Activated CD8-positive, alpha-beta memory T cell treated with anti-CD3 and anti-CD28 coated beads, Interleukin-2, amount 50 U/mL, for 4 hours (primary cell): ENCODE measurements at places on chromosomes 2 and 18.

GRCh38 chr2:80269806-80270205, 34.7 kb downstream of the LRRTM1 start:
- DNase-seq = no peak

DNA sequence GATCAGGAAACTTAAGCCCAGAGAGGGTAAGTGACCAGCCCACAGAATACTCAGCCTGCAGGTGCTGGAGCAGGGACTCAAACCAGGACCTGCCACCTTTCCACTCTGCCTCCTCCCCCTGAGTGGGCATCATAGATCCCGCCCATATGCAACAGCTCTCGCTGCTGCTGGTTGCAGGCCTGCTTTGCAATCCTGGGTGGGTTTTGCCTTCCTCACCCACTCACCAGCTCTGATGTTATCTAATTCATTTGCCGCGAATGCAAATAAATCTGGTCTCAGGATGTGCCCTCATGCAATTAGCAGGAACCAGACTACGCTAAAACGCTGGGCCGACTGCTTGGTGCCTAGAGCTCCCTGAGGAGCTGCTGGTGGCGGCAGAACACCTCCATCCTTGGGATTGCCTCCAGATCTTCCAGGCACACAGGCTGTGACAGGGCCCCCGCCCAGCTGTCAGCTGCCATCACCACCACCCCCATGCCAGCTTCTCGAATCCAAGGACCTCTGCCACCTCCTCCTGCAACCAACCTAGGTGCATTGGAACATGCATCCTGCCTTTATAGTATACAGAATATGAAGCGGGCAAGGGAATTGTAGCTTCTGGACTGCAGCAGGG, 28.8 kb downstream of the CNGA3 start:
- DNase-seq = no peak

DNA sequence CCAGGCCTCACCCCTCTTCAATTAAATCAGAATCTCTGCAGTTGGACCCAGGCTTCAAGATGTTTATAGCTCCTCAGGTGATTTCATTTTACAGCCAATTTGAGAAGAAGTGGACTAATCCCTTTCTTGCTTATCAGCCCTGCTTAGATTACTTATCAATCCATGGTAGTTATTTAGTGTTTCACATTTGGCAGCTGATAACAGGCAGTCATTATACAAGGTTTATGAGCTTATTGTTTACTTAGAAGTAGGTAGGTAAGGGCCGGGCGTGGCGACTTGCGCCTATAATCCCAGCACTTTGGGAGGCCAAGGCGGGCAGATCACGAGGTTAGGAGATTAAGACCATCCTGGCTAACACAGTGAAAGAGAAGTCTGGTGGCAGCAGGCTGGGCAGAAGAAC, 237.5 kb downstream of the CTNNA2 start:
- DNase-seq = no peak

DNA sequence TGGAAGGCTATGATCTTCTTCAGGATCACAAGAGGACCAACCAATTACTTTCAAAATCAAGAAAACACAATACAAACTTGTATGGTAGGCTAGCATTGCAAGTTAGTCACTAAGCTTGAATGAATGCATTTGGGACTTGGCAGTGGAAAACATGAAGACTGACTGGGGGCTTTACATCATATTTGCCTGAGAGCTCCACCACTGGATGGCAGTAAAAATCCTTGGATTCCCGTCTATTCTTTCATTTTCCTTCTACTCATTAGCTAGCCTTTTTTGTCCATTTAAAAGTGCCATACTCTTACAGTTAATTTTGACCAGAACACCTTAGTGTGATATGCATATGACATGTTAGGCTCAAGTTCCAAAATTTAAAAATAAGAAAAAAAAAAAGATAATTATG, 63.5 kb upstream of the RASGRP3 start:
- DNase-seq = no peak

DNA sequence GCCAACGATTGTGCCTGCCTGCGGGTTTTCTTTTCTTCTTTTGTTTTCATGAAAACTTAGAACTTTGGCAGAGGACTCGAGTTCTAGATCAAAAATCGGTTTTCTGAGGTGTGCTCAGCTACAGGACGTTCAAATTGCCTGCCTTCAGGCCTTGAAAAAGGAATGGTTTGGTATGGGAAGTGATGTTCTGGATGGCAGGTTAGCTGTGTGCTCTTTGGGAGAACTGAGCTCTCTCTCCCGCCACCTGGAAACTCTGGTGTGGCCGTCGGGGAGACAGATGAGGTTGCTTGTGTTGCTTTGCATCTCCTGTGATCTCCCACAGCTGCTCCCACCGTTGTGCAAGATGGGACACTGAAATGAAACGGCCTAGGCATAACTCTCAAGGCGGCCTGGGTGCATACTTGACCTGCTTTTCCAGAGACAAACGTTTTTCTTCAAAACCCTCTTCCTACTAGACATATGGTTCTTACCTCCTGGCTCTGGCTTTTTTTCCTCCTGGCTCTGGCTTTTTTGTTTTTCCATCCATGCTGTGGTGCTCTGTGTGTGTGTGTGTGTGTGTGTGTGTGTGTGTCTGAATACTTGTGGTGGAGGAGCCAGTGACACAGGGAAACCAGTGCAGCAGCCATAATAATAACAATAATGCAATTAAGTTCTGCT, 2.0 kb downstream of the FMNL2 start:
- DNase-seq = no peak

DNA sequence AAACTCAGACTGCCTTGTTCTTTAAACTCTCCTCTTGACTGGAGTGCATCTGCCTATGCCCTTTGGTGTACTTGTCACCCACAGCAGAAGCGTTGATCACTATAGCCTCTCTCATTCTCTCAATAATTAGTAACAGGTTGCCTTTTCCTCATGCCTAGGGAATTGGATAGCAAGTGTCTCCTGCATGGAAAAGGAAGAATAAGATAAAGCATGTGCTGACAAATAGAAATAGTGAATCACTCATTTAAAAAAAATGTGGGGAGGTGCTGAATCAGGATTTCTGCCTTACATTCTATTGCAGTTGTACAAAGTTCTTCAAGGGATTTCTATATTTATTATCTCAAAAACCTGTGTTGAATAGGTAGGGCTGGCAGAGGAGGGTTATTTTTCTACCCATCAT, 323.0 kb downstream of the TXNL1 start:
- no peak for DNase-seq

DNA sequence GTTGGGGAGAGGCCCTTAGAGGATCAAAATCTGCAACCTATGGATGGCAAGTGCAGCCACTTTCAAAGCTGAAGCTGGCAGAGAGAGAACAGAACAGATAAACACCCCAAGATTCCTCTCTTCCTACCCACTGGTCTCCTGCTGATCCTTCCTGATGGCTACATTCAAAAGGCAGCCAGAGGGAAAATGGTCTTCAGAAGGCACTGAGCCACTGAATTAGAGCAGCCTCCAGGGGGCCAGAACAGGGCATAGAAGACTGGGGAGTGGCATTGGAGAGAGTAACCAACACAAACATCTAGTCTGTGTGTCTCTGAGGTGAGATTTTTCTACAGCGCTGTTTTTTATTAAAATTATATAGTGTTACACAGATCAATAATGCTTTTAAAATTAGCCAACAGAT, 432.6 kb downstream of the PARD3B start:
- no peak for DNase-seq

- DNase-seq = peak; percentile 46
Measured at GRCh38 chr18:63963615-63964256, 6.1 kb upstream of the SERPINB8 start.

GRCh38 chr2:11406958-11407381, 59.0 kb downstream of the E2F6 start:
- DNase-seq = no peak

DNA sequence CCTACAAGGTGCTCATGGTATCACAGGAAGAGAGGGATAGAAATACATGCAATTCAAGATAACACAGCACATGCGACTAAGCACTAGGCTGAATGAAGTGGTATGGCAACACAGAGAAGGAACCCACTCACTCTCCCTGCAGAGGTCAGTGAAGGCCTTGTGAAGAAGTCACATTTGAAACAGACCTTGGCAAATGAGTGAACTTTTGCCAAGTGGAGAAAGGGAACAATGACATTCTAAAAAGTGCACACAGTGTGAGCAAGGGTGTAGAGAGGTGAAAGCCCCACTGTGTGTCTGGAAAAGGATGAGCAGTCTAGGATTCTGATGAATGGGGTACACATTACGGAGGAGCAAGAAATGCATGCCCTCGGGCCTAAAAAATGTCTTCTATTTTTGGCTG, 23.3 kb downstream of the KLF7 start:
- no peak for DNase-seq

DNA sequence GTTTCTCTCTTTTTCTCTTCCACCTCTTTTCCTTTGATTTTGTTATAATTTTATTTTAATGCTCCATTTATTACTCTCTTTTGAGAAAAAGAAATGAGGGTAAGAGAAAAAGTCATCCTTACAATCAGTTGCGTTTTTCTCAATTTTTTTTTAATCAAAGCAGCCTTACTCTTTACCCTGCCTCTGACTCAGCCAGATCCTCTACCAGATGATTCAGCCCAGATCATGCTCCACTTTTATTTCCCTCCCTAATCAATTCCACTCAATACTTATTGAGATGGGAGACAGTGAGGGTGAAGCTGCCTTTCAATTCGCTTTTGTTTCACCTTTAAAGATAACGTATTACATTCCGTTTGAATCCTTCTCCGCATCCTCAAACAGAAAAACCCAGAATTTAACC, 337.9 kb downstream of the SATB2 start:
- no peak for DNase-seq
